ENCODE measurements at places on chromosomes 12 and 14. TPM values are rescaled to one million over a fixed set of nuclear protein-coding genes. Genes with fewer than 3 reads are reported as not detected.

Gene RNASE3
- not detected for total RNA-seq

Gene SPTLC2
- 29.3 TPM for total RNA-seq

Gene OR6C2
- total RNA-seq, result not detected

Gene IFI27L2
- total RNA-seq, result 113 TPM
